ENCODE measurements at places on chromosomes 6 and 20.

DNA sequence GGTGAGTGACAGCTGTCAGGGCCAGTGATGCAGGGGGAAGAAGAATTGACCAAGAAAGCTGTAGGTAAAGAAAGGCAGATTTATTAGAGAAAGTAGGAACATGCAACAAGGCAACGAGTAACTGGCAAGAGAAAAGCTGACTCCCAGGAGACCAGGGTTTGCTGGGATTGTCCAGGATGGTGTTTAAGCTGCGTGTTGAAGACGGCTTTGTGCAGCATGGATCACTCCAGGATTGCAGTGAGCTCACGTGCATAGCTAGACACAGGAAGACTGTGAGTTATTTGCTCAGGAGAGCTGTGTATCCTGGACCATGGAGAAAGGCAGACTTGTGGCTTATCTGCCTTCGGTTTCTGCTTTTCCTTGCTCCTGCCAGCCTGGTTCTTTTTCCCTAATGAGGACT is 87.6 kb downstream of the TTLL2 start:
- DNase-seq, result no peak

GRCh38 chr6:49336514-49337131 is 126.4 kb downstream of the MMUT start:
- no peak for DNase-seq

- DNase-seq, result no peak
Measured at GRCh38 chr20:38806855-38807655, 1.6 kb downstream of the PPP1R16B start.

- no peak for DNase-seq
Measured at GRCh38 chr6:36928547-36928918, 26.0 kb upstream of the PI16 start.

GRCh38 chr6:98924647-98925046 is 23.1 kb downstream of the FBXL4 start:
- no peak for DNase-seq

GRCh38 chr20:40750541-40751035 is 61.6 kb upstream of the MAFB start:
- DNase-seq, result no peak

DNA sequence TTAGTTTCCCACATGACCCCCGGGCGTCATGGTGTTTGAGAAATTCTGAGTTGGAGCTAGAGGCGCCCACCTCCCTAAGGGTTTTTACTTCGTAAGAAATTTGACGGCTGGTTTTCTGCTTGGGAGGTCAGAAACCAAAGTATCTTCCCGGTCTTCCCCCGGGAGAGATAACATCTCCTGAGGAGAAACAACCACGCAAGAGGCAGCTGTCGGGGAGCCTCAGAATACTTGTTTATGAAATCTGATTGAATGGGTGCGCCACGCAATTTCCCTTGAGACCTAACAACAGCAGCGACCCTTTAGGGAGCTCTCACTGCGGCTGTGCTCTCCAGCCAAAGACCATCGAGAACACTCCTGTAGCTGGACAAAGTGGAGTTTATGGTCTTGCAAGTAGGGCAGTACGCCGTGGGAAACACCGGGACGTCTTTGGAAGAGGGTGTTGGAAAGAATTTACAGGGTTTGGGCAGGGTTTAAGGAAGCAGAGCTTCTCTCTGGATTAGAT is 608 bp upstream of the EIF2S2 start:
- no peak for DNase-seq

GRCh38 chr6:158086504-158087223 is 81.4 kb downstream of the SERAC1 start:
- DNase-seq, result no peak

DNA sequence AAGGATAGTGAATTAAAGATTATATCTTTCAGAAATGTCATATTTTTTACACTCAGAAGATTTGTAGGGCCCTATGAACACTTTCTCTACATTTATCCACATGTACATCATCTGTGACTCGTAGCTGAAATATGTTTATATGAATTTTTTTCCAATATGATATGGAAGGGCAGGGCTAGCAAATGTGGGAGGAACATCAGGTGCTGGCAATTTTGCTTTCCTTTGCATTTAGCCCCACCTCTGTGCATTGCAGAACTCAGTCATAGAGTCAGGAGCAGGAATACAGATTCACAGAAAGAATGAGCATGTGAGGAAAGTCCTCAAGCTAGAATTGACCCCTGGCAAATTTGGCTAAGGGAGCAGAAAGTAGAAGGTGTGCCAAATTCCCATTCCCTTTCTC is 129.9 kb downstream of the CRYBG1 start:
- no peak for DNase-seq

GRCh38 chr6:46025573-46025972 is 9.9 kb upstream of the CLIC5 start:
- DNase-seq, result no peak

DNA sequence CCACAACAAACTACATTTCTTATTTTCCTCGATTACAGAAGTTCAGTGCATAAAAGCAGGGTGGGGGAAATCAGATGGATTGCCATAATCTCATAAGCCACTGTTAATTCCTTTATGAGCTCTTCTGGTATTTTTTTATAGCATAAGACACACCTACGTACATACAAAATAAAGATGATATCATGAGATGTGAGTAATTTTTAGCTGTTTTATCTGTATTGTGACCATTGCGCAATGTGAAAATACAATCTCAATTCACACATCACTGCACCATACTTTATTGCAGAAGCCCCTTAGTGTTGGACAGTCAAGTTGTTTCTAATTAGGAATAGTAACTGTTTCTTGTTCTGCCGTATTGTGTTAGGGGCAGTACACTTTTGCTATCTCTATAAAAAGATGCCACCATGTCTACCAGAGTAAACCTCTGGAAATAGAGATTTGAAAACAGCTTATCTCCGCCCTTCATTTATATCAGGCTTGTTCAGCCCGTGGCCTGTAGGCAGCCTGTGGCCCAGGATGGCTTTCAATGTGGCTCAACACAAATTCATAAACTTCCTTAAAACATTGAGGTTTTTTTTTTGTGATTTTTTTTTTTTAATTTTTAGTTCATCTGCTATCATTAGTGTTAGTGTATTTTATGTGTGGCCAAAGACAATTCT is 90.4 kb downstream of the FARS2 start:
- DNase-seq, result no peak

- no peak for DNase-seq
Measured at GRCh38 chr6:47977314-47977713, 133.7 kb downstream of the PTCHD4 start.

GRCh38 chr6:90658497-90658896 is 71.6 kb upstream of the MAP3K7 start:
- no peak for DNase-seq

- no peak for DNase-seq
Measured at GRCh38 chr20:47035026-47035590, 140.5 kb downstream of the EYA2 start.
